NCI-H187 treated with DMSO at 0.1 percent for 48 hours (cell line): ENCODE measurements at places on chromosomes 6 and 20.

- no peak for DNase-seq
Observed at GRCh38 chr20:8647961-8648441, 420.9 kb upstream of the PLCB4 start.

DNA sequence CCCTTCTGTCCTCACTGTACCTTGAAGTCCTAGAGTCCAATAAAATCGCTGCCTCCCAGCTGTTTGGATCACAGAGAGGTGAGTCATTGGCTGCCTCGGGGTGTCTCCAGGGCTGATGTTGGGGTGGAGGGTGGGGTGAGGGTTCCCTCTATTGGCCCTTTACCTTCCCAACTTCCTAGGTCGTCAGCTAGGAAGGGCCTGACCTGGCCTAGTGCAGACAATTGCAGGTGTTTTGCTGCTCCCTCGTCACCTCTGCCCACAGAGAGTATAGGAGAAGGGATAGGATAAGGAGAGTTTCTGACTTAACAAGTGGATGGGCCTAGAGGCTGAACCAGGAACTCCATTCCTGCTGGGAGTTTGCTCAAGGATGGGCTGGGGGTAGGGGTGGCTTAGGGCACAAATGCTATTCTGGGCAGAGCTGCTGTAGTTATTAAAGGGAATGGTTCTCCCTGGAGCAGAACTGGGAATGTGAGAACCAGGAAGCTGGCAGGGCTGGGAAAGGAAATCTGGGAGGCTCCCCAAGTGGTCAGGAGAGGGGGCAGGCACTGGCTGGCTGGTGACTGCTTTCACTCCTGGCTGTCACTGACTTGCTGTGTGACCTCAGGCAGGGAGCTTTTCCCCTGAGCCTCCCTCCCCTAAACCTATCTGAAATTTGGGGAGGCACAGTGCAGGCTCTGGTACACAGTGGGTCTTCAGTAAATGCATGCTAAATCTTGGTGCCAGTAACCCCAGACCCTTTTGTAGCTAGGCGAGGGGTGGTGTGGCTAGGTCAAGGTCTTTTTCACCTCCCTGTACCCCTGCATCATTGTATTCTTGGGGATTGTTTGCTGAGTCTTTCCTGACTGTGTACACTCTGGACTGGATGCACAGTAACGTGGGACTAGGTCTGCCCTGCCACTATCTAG, 1.5 kb downstream of the TP53INP2 start:
- DNase-seq, result no peak

DNA sequence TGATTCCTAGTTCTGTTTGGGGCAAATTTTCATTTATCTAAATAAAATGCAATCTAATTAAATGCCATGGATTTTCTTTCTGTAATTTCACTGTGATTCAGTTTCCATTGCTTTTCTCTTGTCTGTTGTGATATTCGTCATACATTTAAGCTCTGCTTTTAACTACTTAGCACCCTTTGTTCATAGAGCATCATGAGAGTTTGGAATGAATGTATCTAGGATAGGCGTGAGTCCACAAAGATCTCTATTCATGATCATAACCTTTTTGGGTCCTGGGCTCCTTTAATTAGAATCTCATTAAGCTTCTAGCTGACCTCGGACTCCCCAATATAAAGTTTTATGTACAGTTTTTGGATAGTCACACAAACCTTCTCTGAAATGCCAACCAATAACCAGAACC, 32.9 kb downstream of the ZBTB2 start:
- DNase-seq, result no peak

DNA sequence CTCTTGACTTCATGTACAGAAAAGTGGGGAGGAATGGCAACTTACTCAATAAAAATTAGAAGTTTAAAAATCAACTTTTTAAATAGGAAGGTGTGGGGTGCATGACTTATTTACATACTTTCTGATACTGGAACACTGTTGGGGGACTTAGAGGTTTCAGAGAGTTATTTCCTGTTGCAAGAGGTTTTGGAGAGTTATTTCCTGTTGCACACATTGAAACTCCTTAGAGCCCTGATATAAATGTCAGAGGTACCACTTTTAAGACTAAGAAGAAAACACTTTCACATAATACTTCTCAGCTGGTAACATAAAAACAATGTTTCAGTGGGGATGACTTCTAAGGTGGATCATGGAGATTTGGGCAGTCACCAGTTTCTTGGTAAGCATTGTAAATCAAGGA, 579.9 kb downstream of the MMUT start:
- no peak for DNase-seq

GRCh38 chr20:40657526-40657925, 31.5 kb downstream of the MAFB start:
- no peak for DNase-seq

DNA sequence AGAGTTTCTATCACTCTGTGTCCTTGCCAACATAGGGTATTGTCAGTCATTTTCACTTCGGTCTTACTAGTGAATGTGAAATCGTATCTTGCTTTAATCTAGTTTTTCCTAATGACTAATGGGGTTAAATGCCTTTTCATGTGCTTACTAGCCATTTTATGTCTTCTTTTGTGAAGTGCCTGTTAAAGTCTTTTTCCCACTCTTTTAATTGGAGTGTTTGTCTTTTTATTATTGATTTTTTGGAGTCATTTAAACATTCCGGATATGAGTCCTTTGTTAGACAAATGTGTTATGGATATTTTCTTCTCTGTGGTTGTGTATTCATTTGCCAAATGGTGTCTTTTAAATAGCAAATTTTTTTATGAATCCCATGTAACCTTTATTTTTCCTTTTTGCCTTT, 194.6 kb downstream of the CDH26 start:
- peak; percentile 44 for DNase-seq

GRCh38 chr20:50297498-50298376, 107.1 kb downstream of the CEBPB start:
- no peak for DNase-seq

- DNase-seq, result no peak
Observed at GRCh38 chr6:161561908-161562307, 288.0 kb upstream of the AGPAT4 start.

DNA sequence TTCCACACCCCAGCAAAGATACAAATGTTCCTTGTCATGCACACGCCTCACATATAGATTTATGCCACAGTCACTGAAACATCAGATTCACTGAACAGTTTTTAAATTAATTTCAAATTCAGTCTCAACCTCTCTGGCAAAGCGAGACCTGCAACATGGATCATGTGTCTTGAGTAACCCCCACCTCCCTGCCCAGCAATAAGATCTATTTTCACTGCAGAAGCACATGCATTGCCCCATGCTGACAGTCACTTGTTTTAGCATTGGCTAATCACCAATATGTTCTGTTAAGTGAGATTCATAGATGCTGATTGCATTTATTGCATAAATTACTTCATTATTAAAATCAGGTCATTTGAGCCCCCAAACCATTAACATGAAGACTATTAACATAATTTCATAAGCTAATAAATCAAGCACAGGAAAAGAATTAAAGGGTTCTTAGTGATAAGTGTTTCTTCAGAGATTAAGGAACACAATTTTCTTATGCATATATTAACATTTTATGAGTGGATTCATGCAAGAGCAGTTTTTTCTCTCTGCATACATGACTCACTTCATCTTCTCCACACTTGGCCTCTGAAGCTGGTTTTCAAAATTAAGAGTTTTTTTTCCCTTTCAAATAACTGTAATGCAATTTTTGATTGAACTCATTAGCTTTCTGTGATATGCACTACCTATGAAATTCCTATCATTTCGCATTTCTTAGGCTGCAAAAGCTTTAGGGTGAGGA, 173.2 kb upstream of the SOX4 start:
- no peak for DNase-seq

- DNase-seq, result no peak
Observed at GRCh38 chr20:1438361-1438760, 28.3 kb downstream of the NSFL1C start.

GRCh38 chr6:52284131-52284459, 447 bp downstream of the MCM3 start:
- DNase-seq, result peak; percentile 2

DNA sequence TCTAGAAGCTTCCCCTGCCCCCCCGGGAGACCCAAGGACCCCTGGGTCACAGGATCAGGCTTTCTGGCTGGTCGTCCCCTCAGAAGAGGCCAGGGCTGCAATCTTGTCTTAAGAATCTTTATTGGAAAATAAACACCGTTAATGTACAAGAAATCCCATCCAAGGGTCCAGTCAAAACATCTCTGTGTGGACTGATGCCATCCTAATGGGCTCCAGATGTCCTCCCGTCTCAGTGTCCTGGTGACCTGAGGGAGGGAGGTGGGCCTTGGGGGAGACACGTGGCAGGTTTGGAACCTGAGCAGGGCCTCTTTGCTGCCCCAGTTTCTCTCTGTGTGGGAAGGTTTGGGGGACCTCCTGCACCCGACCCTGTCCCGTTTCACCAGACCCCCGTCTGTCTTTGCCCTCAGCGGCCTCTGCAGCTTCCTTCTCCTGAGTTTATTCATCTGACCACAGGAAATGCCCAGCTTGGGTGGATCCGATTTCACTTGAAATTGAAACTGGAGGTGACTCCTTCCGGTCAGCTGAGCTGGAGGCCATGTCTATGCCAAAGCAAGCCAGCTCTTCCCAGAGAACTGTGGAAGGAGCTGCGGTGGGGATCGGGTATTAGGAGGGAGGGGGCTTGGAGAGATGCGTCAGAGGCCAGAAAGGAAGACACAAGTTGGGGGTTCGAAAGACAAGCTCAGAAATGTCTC, 75.1 kb downstream of the SLC2A10 start:
- DNase-seq, result no peak

DNA sequence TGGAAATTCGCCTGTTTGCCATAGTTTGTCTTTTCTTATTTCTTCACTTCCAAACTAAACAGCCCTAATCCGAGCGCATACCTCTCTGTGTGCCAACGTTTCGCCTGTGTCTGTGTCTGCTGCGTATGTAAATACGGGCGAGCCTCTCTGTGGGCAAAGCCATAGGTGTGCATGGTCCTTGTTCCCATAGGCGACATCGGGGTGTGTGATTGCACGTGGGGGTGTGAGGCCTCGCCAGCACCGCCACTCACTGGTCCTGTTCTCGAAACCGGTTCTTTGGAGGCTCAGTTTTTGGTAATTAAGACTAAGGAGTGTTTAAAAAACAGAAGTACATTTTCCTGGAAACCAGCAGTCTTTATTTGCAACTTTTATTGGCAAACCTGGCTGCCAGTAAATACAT, 6.0 kb upstream of the FOXC1 start:
- DNase-seq, result no peak

DNA sequence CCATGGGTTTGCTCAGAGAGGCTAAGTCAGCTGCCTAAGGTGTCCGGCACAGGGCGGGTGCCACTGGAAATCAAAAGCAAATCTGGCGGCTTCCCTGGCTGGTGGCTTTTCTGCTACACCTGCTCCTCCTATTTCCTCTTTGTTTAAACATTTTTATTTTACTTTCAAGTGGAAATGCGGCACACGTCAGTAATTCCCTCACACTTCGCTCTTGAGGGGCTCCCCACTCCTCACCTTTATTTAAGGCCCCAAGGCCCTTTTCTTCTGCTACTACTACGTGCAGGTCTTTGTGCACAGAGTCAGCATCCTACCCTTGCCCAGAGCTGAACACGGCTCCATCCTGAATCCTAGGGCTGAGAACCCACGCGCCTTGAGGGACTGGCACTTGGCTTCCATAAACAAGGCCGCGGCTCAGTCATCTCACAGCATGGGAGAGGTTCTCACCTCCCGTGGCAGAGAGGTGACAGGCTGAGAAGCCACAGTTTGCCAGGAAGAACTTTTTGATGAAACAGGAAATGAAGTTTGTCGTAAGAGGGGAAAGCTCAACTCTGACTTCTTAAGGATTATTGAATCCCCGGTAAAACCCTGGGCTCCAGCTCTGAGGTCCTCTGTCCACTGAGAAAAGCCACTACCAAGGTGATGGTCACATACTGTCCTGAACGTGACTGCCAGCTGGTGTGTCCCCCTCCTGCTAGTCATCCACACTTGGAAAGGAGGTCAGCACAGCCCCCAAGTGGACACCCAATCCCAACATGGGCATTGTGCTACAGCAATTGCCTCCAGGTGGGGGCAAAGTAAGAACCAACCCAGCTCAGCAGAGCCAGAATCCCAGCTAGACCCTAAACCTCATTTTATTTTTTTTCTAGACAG, 48.0 kb downstream of the NFATC2 start:
- no peak for DNase-seq

DNA sequence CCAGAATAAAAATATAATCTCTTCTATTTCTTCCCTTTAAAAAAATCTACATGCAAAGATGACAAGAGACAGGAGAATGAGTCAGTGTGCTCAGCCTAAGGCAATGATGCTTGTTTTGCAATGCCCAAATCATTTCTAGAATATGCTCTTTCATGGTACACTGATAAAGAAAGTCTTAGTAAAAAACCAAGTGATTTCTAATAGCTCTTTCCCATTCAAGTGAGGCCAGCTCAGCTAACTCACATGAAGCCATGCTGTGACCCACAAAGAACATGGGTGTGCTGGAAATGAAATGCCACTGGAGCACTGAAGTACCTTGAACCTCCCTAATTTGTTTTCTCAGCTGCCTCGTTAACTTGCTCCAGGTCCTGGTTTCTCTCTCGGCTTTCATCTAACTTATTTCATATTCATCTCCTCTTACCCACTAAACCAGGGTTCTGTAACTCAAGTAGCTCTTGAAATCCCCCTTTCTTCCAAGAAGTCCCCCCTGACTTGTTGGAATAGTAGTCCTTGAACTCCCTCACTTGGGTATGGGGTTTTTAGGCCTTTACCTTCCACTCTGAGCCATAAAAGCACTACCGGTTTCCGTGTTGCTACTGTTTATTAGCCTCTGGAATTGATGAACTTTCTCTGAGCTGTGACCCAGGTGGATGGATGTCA, 92.7 kb downstream of the IRF4 start:
- peak; percentile 56 for DNase-seq

GRCh38 chr20:51571460-51571794, 28.9 kb upstream of the NFATC2 start:
- DNase-seq, result no peak

DNA sequence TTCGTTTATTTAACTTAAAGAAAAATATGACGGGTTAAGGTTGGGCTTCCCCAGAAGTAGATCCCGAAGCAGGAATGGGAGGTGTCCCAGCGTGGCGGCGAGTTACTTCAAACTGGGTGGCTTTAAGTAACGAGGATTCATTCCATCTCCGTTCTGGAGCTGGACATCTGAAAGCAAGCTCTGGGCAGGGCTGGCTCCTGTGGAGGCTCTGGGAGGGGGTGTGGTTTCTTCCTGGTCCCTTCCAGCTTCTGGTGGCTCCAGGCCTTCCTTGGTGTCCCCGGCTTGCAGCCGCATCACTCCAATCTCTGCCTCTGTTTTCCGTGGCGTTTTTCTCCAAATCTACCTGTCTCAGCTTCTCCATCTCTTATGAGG, 47.3 kb upstream of the BHLHE23 start:
- no peak for DNase-seq

GRCh38 chr6:152750694-152751093, at the start of gene VIP:
Gene VIP, plus strand, starts transcription at chr6:152750797. Its CDS starts 1,381 bp downstream, at chr6:152752178.
- DNase-seq, result no peak

- no peak for DNase-seq
Observed at GRCh38 chr6:11214084-11214833, 18.2 kb downstream of the NEDD9 start.

GRCh38 chr6:130908958-130909357, 81.8 kb downstream of the SMLR1 start:
- DNase-seq, result no peak

DNA sequence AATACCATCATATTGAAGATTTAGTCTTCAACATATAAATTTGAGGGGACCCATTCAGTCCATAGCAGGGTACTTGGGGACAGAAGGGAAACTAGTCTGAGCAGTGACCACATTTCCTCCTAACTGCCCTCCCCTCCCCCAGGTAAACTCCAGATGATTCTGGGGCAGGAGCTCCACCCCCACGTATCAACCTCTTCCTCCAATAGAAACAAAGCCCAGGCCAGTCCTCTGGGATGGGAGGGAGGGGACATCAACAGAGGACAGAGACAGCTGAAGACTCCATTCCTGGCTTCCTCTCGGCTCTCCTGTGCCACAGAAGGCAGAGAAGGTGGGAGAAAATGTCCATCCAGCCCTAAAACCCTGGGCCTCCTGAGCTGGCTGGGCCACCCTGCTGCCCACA, 85.0 kb upstream of the TOP1 start:
- DNase-seq, result no peak
